CD4-positive, alpha-beta memory T cell (primary cell): ENCODE measurements at places on chromosomes 12 and 14.

- H3K4me1 ChIP-seq, result peaks cover 19% of the 10 kb centered on the region
- no peak overlapping the region for H3K27ac ChIP-seq
- no peaks in the 10 kb centered on the region for H3K36me3 ChIP-seq
- no peak for DNase-seq
These were observed 5.8 kb upstream of the LRP10 start for GRCh38 chr14:22865424-22866405.

DNA sequence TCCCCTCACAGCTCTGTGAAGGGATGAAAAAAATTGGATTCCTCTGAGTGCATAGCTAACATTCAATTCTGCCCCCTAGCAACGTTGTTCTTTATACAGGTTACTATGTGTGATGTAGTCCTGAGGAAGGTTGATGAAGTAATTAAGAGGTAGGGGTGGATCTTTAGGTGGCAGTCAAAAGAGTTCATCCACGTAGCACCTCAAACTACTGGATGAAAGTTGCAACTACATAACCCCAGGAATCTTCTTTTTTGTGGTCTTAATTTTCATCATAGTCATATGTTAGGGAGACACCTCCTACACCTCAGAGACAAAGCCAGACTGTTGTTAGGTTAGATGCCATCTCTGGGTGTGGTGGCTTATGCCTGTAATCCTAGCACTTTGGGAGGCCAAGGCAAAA is 10.2 kb upstream of the NFE2 start:
- peaks cover 7% of the 10 kb centered on the region for H3K4me1 ChIP-seq
- no peak overlapping the region for H3K4me3 ChIP-seq
- no peaks in the 10 kb centered on the region for H3K27me3 ChIP-seq
- H3K27ac ChIP-seq, result no peak overlapping the region

DNA sequence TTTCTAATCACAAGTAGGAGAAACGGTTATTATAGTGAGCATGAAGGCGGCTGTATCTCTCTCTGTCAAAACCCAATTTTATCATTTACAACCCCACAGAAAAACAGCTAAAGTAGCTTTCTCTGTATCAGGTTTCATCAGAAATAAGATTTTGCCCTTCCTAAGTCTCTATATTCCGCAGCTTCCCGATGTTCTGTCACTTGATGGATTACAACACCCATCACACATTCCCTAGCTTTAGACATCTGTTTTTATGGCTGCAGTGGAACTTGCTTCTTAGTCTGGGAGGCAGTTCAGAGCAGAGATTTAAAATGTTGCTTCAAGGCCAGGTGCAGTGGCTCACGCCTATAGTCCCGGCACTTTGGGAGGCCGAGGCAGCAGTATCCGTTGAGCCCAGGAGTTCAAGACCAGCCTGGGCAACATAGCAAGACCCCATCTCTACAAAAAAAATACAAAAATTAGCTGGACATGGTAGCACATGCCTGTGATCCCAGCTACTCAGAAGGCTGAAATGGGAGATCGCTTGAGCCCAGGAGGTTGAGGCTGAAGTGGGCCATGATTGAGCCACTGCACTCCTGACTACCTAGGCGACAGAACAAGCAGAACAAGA is 27.6 kb upstream of the FOXN3 start:
- H3K36me3 ChIP-seq, result no peaks in the 10 kb centered on the region
- no peak overlapping the region for H3K4me3 ChIP-seq
- DNase-seq, result no peak

GRCh38 chr12:109418848-109419480 is 58.1 kb downstream of the KCTD10 start:
- no peaks in the 10 kb centered on the region for H3K27me3 ChIP-seq
- H3K4me1 ChIP-seq, result no peaks in the 10 kb centered on the region
- no peak overlapping the region for H3K27ac ChIP-seq
- DNase-seq, result no peak
- H3K36me3 ChIP-seq, result no peaks in the 10 kb centered on the region

DNA sequence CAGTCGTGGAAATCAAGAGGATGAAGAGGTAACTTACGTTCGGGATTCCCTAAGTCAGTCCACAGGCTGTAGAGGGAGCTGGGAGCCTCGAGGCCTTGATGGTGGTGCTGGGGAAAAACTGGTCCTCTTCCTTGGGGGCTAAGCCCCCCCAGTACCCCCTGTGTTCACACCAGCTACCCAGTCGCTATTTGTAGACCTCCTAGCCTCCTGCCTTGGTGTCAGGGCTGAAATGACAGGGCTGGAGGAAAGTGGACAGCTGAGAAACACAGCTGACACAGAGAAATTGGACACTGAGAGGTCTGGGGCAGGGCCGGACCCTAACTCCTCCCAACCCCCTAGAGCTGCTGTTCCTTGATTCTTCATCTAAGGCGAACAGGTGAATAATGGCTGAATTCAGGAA is at the start of gene STAC3:
Gene STAC3, minus strand, starts transcription at position 232 of the 400 bp plus-strand sequence. CDS start 1,551 bp downstream, outside the sequence.
- H3K27ac ChIP-seq, result no peak within 1 kb of the TSS
- no peak within 1 kb of the TSS for H3K4me3 ChIP-seq
- H3K27me3 ChIP-seq, result no peaks in the 10 kb centered on the region
- no peaks in the 10 kb centered on the region for H3K4me1 ChIP-seq
- DNase-seq, result no peak

DNA sequence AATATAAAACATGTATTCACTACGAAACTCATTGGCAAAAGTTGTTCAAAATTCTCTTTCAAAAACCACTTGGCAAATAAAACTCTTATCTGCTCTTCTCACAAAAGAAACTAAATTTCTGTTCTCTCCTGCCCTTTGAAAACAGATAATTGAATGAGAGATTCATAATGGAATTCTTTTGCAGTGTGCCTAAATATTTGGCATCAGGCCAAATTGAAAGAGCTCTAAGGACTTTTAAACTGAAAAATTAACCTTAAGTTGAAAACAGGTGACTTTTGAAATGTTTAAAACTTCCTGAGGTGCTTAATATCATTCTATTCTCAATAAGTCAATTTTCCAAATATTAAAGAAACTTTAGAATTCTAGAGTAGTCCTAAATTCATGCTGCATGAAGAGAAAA is 136.4 kb downstream of the FSCB start:
- H3K4me3 ChIP-seq, result no peak overlapping the region
- H3K36me3 ChIP-seq, result no peaks in the 10 kb centered on the region
- DNase-seq, result no peak
- no peak overlapping the region for H3K27ac ChIP-seq

GRCh38 chr12:125249066-125249824 is 184.0 kb downstream of the AACS start:
- H3K4me1 ChIP-seq, result no peaks in the 10 kb centered on the region
- H3K27ac ChIP-seq, result no peak overlapping the region
- DNase-seq, result no peak
- no peaks in the 10 kb centered on the region for H3K27me3 ChIP-seq
- H3K36me3 ChIP-seq, result no peaks in the 10 kb centered on the region

DNA sequence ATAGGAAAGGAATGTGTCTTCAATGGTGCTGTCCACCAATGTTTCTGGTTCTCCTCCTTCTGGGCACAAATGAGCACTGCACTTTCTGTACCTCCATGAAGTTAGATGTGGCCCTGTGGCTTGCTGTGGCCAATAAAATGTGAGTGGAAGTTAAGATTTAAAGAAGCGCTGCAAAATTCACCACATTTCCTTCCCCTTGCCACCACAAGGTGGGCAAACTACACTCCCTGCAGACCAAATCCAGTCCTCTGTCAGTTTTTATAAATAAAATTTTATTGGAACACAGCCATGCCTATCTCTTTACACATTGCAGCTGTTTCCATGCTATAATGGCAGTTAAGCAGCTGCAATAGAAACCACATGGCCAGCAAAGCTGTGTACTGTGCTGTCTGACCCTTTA is 141.4 kb upstream of the TMPO start:
- H3K36me3 ChIP-seq, result no peaks in the 10 kb centered on the region
- no peaks in the 10 kb centered on the region for H3K27me3 ChIP-seq
- DNase-seq, result no peak
- H3K4me1 ChIP-seq, result peaks cover 10% of the 10 kb centered on the region
- H3K4me3 ChIP-seq, result no peak overlapping the region
- H3K27ac ChIP-seq, result no peak overlapping the region

- no peaks in the 10 kb centered on the region for H3K36me3 ChIP-seq
- no peak for DNase-seq
- H3K4me3 ChIP-seq, result no peak overlapping the region
These were observed 27.5 kb upstream of the IRF2BPL start for GRCh38 chr14:77055981-77056380.

DNA sequence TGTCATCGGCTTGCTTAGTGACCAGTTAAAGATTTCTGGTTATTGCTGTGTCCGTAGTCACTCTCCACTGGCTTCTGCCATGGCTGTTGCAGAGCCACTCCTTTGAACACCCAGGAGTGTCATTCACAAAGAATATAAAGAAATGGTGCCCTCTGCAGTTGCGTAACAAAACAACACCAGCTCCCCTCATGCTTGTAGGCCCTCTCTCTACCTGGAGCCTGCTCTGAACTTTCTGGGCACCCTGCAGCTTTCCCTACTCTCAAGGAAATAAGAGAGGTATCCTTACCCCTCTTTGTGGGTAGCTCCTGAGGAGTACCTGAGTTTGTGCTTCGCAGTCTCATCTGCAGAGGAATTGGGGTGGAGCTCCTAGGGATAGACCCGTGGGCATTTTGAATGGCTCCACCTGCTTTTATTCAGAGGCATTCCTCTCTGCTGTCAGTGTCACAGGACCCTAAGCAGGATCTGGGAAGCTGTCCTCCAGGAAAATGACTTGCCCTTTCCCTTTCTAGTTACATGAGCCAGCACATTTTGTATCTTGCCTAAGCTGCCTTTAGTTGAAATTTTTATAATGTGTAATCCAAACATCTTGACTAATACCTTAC is 97.2 kb upstream of the TMEM260 start:
- H3K27me3 ChIP-seq, result peaks cover 4% of the 10 kb centered on the region
- no peaks in the 10 kb centered on the region for H3K36me3 ChIP-seq
- no peaks in the 10 kb centered on the region for H3K4me1 ChIP-seq
- no peak overlapping the region for H3K4me3 ChIP-seq
- no peak overlapping the region for H3K27ac ChIP-seq

DNA sequence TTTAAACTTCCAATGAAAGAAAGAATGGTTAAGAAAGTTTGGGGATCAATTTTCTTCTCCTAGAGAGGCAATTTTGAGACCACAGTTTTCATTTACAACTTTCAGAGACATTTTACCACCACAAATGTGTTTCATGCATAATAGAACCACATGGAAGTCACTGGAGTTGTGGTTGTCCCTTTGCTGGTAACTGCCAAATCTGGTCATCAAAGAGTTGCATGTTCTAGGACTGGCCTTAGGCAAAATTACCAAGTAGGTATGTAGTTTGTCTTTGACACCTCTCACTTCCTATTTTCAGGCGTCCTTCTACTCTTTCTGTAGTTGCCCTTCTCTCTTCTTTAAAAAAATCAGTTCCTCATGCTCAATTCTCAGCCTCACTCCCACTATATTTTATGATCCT is 54.3 kb upstream of the TMX1 start:
- no peaks in the 10 kb centered on the region for H3K27me3 ChIP-seq
- no peaks in the 10 kb centered on the region for H3K4me1 ChIP-seq
- H3K36me3 ChIP-seq, result no peaks in the 10 kb centered on the region
- DNase-seq, result no peak
- H3K27ac ChIP-seq, result no peak overlapping the region

DNA sequence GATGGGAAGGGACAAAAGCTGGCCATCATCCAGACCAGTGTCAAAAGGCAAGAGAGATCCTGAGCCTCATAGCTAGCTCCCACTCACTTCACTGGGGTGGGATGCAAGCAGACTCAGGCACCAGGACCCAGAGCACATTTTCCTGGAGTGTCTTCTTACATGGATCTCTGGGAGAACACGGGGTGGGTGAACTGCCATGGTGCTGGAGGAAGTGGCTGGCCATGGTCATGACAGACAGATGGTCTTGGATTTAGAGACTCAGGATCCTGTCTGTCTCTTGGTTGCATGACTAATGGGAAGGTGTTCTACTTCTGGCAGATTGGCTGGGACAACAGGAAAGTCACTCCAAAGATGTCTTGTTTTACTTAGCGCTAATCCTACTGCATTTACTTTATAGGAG is 311.5 kb downstream of the ATP23 start:
- no peak overlapping the region for H3K4me3 ChIP-seq
- DNase-seq, result no peak
- H3K36me3 ChIP-seq, result no peaks in the 10 kb centered on the region
- H3K4me1 ChIP-seq, result no peaks in the 10 kb centered on the region

DNA sequence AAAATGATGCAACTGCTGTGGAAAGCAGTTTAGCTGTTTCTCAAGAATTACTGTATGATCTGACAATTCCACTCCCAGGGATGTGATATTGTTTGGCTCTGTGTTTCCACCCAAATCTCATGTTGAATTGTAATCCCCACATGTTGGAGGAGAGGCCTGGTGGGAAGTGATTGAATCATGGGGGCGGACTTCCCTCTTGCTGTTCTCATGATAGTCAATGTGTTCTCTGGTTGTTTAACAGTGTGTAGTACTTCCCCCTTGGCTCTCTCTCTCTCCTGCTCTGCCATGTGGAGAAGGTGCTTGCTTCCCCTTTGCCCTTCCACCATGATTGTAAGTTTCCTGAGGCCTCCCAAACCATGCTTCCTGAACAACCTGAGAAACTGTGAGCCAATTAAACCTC is 93.4 kb upstream of the CPM start:
- H3K4me1 ChIP-seq, result no peaks in the 10 kb centered on the region
- H3K4me3 ChIP-seq, result no peak overlapping the region
- no peaks in the 10 kb centered on the region for H3K27me3 ChIP-seq
- H3K36me3 ChIP-seq, result no peaks in the 10 kb centered on the region

GRCh38 chr14:35806006-35806907 is 2.8 kb downstream of the RALGAPA1 start:
- no peak for DNase-seq
- H3K36me3 ChIP-seq, result no peaks in the 10 kb centered on the region
- no peak overlapping the region for H3K4me3 ChIP-seq
- no peaks in the 10 kb centered on the region for H3K27me3 ChIP-seq
- H3K27ac ChIP-seq, result no peak overlapping the region

- H3K4me1 ChIP-seq, result peaks cover 8% of the 10 kb centered on the region
- H3K36me3 ChIP-seq, result no peaks in the 10 kb centered on the region
- no peaks in the 10 kb centered on the region for H3K27me3 ChIP-seq
- H3K27ac ChIP-seq, result no peak overlapping the region
These were observed 286.9 kb downstream of the RAD51B start for GRCh38 chr14:68106456-68106855.

DNA sequence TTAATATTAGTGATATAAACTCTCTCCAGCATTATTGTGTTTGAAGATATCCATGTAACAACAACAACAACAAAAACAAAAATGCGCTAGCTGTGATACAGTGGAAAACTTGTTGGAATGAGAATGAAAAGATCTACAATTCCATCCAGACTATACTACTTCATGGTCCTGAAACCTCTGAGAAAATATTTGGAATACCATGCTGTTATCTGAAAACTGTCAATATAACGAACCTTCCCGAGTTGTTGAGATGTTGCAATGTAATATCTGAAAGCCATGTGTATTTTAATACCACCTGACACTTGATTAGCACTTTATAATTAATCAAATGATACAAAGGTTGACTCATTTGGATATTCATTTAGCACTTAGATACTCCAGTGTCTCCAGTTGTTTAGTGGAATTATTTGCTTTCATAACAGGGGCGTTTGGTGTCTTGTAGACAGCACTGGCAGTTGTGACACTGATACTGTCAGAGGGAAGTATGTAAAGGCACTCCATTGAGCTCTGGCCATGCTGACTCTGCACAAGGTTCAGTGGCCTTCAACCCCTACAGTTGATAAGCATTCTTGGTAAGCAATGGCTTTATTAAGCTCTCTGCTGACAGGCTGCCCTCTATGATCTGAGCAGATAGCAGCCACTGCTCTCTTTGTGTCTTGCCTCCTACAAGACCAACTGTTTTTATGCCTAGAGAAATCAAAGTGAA is 447.1 kb upstream of the SEL1L start:
- H3K4me1 ChIP-seq, result no peaks in the 10 kb centered on the region
- H3K36me3 ChIP-seq, result no peaks in the 10 kb centered on the region
- DNase-seq, result no peak
- no peaks in the 10 kb centered on the region for H3K27me3 ChIP-seq
- no peak overlapping the region for H3K4me3 ChIP-seq

GRCh38 chr12:23426328-23426727 is 523.1 kb downstream of the SOX5 start:
- no peaks in the 10 kb centered on the region for H3K36me3 ChIP-seq
- H3K4me1 ChIP-seq, result no peaks in the 10 kb centered on the region
- H3K4me3 ChIP-seq, result no peak overlapping the region
